ENCODE measurements at places on chromosomes 1 and 21.

DNA sequence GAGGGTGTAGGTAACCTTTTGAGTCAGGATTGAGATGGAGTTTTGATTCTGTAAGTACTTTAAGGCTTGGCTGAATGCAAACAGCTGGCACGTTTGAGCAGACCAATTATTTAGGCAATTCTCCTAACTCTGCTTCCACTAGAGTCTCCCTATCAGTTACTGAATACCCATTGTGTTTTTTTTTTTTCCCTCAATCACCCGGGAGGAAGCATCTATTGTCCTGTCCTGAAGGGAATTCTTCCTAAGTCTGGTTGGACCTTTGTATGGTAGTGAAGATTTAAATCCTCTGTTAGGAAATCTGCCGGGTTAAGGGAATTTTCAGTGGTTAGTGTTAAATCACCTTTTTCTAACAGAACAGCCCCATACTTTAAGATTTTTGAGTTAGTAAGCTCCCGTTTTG, 571.2 kb upstream of the USP24 start:
- no peak for DNase-seq

- no peak for DNase-seq
Measured at GRCh38 chr1:85258536-85259117, 835 bp downstream of the C1orf52 start.

GRCh38 chr21:38183961-38184360, 72.8 kb upstream of the KCNJ15 start:
- no peak for DNase-seq

GRCh38 chr21:44290327-44291077, 4.8 kb downstream of the AIRE start:
- no peak for DNase-seq

DNA sequence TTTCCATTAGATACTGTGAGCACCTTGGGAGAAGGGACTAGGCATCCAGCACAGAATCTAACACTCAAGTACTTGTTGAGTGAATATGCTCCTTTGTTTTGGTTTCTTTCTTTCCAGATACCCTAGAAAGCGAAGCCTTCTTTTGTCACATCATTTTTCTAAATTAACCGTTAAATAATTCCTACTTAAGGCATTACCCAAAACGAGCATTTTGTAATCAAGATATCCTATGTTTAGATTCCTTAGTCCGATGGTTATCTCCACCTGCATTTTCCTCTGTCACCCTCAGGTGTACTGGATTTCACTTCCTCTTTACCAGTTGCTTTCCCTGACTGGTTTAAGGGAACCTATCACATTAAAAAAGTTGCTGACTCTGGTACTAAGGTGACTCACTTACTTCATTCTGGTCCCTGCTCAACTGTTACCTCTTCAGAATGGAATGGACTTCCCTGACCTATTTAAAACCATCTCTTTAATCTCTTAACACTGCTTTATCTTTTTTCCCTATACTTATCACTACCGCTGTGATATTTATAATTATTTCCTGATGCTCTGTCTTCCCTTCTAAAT, 3.2 kb downstream of the B3GALNT2 start:
- DNase-seq: no peak

DNA sequence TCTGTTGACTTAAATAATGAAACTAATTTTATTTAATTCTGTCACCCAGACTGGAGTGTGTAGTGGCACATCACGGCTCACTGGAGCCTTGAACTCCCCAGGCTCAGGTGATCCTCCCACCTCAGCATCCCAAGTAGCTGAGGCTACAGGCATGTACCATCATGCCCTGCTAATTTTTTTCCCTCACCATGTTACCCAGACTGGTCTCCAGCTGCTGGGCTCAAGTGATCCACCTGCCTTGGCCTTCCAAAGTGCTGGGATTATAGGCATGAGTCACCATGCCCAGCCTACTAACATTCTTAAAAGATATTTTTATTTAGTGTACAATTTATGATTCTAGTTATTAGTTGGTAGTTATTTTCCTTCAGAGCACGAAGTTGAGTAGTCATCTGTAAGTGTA, 49.5 kb downstream of the NRDC start:
- no peak for DNase-seq

- DNase-seq: no peak
Measured at GRCh38 chr1:115114308-115114707, 25.0 kb upstream of the TSPAN2 start.

DNA sequence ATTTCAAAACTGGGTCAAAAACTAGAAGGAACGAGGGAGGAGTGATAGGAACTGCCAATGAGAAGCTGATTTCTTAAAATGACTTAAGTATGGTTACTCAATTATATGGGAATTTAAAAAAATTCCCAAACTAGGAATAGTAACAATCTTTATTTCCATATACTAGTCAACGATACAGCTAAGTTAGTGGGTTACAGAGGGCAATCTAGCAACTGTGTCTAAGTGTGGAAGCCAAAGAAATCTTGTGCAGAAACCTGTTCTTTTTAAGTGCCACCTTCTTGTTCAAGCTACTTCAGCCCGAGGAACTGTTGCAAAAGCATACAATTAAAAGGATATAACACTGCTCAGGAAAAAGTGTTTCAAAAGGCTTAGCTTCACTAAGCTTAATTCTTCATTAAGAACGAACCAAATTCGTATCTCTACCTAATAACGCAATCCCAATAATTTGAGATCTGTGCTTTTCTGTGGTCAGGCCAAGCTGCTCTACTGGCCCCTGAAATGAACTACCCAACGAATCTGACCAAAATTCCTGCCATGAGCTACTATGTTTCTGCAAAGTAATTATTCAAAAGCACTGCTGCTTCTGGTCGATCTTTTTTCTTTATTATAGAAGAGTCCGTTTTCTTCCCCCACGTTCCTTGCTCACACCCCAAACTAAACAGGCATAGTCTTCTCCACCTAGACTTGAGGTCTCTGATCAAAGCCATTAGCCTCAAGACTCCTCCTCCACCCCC, 1.8 kb downstream of the USP24 start:
- no peak for DNase-seq

GRCh38 chr1:60914982-60915381, 167.4 kb upstream of the NFIA start:
- DNase-seq: no peak

GRCh38 chr1:166390366-166391033, 223.7 kb upstream of the FAM78B start:
- DNase-seq: no peak

GRCh38 chr1:13996334-13996733, 296.3 kb downstream of the PRDM2 start:
- no peak for DNase-seq

- DNase-seq: no peak
Measured at GRCh38 chr1:197715806-197716205, 59.5 kb downstream of the DENND1B start.

- DNase-seq: no peak
Measured at GRCh38 chr1:5410652-5411051, 581.6 kb downstream of the NPHP4 start.

DNA sequence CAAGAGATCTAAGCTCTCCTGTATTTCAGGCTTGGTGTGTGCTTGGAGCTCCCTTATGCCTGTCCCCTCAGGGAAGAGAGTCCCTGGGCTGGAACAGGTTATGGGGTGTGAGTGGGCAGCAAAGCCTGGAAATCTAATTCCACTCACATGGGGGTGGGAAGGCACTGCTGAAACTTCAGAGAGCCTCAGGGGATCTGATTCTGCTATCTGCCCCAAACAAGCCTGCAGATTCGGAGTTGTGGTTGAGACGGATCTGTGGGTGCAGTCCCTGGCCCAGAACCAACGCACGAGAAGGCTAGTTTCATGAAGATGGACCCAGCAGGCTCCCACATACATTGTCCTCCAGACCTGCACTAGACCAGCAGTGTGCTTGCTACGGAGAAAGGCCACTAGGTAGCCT, 2.9 kb downstream of the BLACAT1 start:
- no peak for DNase-seq

DNA sequence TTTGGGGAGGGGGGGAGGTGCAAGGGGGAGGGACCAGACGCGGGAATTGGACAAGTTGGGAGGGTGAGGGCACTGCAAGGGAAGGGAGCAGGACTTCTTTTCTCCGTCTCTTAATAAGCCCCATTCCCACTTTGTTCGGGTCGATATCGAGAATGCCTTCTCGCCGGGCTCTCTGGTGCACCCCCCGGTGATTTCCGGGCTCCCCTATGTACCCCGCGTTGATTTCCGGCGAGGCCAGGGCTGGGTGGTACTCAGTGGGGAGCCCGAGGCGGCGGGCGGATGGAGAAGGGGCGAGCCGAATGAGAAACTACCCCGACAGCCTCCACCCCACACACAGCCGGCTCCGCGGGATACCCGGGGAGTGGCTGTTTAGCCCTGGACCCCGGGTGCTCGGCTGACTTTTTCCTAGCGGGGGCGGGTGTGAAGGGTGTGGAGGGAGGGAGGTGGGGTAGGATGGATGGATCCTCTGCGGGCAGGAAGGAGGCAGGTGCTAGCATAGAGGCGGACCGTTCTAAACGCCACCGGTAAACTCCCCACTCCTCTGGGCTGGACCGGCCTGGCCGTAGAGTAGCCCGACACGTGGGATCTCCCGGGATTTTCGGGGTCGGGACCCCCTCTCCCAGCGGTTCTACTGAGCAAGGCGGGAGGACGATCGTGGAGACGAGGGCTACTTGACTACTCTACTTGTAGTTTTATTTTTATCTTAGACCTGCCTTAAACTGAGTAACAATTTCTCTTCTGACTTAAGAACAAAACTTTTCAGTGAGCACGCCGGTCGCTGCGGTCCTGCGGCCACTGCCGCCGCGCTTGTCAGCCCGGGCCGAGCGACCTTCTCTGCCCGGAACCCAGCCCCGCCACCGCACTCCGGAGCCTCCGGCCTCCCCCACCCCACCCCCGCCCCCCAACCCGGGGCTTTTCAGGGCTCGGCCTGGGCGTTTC, 1.0 kb downstream of the RNF220 start:
- peak; percentile 49 for DNase-seq

DNA sequence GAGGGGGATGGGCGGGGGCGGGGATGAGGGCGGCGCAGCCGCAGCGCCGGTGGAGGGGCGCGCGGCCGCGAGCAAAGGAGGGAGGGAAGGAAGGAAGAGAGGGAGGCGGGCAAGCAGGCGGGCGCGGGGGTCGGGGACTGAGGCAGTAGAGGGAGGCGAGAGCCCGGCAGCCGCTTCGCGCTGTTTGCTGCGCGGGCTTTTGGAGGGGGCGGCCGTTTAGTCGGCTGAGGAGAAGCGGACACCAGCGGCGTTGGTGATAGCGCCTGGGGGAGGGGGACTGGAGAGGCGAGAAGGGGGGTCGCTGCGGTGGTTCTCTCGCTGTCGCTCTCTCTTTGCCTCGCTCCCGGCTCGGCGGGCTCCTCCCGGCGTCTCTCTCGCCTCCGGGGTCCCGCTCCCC, at the start of gene HS2ST1:
Gene HS2ST1, plus strand, starts transcription at position 35 of the 397 bp plus-strand sequence.
- no peak for DNase-seq

- DNase-seq: no peak
Measured at GRCh38 chr1:211722277-211723175, 47.1 kb upstream of the NEK2 start.

DNA sequence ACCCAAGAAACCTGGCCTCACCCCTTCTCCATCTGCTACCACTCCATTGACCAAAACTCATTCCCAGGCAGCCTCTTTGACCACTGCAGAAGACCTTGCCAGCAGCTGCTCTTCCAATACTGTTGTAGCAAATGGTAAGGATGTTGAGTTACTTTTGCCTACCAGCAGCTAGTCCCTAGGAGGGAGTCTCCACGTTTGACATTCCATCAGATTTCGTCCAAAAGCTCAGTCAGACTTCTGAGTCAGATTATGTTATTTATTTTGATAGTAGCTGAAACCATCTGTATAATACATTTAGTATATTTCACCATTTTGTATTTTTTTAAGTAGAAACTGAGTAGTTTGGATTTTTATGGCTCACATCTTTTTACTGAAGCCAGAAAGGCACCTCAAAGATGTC, 51.5 kb upstream of the WNT2B start:
- DNase-seq: no peak

DNA sequence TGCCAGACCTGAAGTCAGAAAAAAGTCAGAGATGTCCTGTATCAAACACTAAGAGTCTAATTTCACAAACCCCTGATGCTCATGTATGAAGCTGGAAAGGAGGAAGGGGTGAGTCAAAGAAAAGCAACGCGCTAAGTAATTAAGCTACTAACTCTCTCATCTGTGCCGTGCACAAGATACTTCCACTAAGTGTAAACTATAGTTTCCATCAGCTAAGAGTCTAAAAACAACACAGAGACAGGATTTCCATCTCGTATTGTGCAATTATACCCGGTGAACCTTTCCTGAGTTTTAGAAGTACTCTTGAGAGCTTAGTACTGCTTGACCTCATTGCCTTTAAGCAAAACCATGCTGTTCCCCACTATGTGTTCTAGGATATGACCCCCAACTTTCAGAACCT, 19.0 kb downstream of the DNALI1 start:
- DNase-seq: no peak

GRCh38 chr1:90100566-90100965, 105.7 kb downstream of the ZNF326 start:
- no peak for DNase-seq

DNA sequence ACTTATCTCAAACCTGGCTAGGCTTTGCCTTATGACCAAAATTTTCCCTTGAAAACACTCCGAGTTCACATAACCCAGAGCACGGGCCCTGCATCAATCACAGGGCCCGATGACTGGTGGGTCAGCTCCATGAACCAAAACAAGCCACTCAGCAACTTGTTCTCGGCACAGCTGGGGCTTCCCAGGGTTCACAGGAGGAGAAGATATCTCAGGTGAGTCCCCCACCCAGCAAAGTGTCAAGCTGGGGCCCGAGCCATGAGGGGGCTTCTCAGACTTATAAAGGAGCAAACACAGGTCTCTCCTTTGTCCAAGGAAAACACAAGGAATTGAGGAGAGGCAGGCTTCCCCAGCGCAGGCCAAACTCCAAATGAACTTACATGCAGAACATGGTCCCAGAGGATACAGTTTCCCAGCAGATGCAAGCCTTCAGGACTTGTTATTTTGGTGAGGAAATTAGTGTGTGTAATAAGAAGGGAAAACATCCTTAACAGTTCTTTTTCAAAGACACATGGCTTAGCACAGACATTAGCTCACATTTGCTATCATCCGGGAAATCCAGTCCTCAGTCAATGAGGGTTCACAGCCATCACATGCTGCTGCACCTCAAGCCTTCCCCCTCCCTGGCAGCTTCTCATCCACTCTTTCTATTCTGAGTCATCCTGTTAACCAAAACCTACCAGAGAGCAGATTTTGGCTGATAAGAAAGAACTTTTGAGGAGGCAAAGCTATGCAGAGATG, 98.1 kb upstream of the NFIA start:
- DNase-seq: no peak

DNA sequence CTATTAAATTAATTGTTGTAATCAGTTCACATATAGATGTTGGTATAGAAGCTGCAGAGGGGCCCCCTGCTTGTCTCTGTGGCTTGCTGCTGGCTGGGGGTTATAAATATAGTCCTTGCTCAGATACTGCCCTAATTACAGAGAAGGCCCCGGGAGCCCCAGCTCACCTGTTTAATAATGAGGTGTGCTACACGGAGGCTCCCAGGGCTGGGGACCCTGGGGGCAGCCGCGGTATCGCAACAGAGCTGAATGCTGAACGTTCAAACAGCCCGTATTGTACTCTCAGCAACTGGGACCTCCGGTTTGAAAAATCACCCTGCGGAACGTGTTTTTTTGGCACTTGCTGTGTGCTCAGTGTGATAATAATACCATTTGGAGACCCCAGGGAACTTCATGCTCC, 309.3 kb downstream of the CAMTA1 start:
- DNase-seq: no peak
